NCI-H1417 treated with DMSO at 0.1 percent for 48 hours (cell line): ENCODE measurements at places on chromosomes 4 and X.

DNA sequence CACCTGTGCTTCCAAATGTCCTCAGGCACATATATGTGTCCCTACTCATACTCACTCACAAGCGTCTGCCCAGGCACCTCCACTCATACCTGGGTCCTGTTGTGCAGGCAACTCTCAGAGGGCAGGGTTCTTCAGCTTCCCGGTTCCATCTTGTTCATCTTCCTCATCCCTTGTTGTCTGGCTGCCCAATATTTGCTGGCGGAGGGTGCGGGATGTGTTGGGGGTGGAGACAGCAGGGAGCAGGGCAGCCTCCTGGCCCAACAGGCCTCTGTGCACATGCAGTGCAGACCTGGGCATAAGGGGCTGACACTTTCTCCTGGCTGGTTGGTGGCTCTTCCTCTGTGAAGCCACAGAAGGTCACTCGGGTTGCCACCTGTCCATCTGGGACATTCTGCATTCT, 32.1 kb downstream of the NBDY start:
- DNase-seq, result no peak

- no peak for DNase-seq
These were observed 93.1 kb downstream of the ANTXR2 start for GRCh38 chr4:79979785-79980437.

DNA sequence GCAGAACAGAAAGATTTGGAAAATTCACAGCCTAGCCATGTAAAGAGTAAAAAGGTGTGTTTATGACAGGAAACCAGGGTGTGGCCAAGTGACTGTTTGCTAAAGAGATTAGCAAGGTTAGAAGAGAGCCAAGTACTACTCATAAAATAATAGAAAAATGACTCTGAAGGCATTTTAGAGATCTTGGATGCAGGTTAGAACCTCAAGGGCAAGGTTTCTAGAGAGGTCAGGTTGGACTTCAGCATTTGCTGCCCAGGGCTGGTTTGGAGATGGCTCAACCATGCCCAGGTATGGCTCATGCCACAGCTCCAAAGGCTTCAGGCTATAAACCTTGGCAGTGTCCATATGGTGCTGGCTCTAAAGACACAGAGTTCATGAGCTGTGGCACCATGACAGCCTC, 40.6 kb upstream of the ADGRA3 start:
- DNase-seq, result no peak

DNA sequence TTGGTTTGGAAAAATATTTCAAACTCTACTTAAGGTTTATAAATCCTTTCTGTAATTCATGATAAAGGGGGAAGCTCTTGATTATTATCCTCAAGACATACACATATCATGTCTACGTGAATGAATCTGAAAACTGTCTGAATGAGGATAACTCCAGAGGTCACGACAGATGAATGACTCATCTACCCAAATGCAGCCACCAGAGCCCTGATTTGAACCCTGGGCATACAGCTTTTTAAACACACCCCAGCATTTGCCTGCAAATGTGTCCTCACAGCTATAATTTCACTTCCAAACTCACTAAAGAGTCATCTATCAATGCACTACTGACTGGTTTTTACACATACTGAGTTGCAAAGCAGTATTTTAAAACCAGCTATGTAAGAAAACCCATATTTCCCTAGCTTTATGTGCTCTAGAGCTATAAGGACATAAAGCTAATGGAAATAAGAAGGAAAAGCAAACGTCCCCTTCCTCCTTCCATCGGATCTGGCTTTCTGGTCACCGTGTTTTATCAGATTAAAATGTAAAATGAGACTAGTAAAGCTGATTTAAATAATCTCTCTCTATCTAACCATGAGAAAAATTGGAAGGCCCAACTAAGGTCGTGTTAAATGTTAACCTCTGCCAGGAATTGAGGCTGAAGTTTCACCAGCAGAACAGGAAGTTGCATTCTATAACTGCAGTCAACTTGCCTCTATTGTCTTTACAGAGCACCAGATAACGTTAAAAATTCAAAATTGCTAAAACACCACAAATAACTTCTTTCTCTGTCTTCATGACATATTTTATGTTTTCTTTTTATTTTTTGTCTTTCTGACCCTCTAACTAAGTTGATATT, 63.1 kb upstream of the SPP1 start:
- DNase-seq, result no peak

DNA sequence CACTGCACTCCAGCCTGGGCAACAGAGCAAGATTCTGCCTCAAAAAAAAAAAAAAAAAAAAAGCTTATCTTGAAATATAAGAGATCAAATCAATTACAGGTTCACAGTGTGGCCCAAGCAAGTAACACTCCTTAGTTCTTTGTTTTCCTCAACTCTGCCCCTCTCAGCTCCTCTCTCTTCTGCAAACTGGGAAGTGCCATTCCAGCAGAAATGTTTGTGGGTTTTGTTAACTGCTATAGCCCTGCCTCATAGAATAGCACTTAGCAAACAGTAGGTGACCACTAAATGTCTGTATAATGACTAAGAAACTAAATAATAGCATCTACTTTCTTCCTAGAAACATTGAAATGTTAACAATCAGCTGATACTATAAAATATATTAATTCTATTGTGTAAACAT, 160.0 kb upstream of the NAP1L5 start:
- DNase-seq, result no peak

GRCh38 chr4:144582105-144582850, 63.7 kb upstream of the HHIP start:
- no peak for DNase-seq

- no peak for DNase-seq
These were observed 62.4 kb downstream of the RPS6KA3 start for GRCh38 chrX:20204351-20204750.

DNA sequence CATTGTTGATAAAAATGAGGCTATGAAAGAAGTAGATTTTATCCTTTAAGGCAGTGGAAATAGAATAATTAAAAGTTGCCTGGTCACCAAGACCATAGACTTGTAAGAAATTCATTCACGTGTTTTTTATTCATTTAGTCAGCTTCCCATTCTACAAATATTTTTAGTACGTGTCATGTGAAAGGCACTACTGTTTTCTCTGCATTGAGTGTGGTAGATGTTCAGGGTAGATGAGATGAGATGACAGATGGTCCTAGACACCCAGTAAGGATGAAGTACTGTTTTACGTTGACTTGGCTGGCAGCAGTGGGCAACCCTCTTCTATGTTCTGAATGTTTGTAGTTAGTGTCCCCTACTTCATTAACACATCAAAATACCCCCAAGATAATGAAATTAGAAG, 228.1 kb downstream of the ARHGAP24 start:
- DNase-seq, result no peak

DNA sequence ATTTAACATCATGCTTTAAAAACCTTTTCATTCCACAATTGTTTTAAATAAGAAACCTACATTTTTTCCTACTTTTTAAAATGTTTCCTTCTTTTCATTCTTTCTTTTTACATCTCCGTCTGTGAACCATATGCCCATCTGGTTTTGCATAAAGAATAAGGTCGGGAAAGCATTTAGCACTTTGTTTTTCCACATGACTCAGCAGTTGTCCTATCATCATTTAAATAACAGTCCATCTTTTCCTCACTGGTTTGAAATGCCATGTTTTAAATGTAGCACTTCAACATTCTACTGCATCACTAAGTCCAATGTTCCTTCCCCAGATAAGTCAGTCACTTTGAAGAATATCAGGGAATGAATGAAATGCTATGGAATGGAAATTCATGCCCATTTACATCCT, 128.4 kb downstream of the SH3RF1 start:
- no peak for DNase-seq
